ENCODE measurements at places on chromosomes 16 and 17.

DNA sequence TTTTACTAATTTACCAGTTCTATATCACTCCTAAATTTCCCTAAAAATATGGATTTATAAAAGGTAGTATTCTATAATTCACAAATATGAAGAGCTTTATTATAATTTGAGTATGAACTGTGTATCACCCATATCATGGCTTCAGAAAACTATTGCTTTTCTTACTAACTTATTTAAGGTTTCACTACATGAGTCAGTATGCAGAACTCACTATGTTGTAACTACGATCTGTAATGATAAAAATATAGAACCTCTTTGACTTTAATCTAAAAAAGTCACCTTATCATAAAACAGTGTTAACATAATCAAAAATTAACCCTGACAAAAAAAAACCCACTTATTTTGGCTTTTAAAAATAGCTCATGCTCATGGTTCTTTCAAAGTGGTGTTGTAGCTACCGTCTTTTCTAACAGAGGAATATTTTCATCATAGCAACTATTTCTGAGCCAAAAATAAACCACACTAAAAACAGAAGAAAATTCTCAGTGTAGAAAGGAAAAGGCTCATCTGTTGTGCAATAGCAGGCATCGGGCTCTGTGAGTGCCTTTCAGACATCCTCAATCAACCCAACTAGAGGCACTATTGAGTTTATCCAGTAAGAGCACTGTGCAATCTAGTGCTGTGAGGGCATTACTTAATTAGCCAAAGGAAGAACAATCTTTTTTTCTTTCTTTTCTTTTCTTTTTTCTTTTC lies 42.1 kb downstream of the ITGAM start:
- DNase-seq: no peak

DNA sequence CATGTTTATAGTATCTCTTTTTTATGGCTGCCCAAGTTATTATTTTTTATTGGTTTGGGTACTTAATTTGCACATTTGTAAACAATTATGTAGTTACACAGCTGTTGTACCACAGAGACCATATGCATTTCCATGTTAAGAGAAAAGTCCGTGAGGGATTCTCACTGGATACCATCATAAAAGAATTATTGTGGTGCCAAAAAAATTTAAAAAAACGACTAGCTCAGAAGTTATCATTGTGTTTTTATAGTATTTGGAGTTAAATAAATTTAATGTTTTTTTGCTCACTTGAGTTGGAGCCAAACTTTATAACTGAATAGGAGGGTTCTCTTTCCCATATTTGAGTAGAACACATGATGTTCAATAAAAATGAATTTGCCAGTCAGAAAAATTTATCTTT lies 618.7 kb downstream of the WWOX start:
- DNase-seq: no peak

GRCh38 chr16:85235991-85236817 lies 123.9 kb upstream of the CIBAR2 start:
- no peak for DNase-seq

DNA sequence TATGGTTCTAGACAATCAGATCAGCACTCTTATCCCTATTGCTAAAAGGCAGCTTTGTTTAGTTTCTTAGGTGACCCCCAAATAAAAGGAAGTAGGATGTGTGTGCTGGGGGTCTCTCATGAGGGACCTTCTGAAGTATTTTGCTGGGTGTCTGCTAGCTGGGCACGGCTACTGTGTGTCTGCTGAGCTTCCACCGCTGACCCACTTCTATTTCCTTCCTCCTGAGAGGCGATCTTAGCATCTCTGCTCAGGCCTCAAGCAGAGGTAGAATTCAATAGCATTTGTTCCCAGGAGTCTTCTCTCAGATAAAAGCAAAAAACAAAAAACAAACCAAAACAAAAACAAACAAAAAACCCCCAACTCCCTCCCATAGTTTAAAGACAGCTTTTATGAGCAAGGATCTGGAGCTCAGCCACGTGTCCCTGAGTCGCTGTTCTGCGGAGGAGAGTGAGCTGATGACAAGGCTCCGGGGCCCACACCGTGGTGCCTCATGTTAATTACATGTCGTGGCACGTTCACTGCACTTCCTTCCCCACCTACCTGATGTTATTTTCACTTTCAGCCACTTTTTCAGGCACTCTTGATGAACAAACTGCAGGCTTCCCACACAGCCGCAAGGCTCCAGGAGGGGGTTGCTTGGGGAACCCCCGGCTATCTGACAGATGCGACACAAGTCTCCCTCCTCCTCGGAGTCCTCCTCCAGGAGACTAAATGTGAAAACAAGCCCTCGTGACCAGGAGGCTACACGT lies 83.5 kb downstream of the MARCHF10 start:
- DNase-seq: peak; percentile 51

- no peak for DNase-seq
Observed at GRCh38 chr17:46037722-46038255, 38.7 kb downstream of the STH start.
